Vagina (tissue), 2 donors: ENCODE measurements at places on chromosomes 4 and X.

- DNase-seq: no peak
Measured at GRCh38 chrX:68098431-68098830, 334.9 kb downstream of the OPHN1 start.

DNA sequence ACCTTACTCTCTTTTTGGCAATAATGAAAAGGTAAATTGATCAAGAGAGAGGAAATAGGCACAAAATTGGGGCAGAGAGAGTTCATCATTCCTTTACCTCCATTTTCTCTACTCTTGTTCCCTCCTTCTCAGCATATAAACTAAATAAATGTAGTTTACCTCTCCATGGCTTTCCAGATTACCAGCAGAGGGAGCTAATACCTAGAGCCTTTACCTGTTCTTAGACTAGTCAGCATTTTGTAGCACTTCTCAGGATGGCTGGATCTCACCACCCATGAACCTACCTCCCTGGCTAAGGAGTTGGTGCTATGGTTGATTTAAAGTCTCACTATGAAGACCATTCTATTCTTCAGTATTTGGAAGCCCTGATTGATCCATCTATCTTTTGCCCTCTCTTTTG, 15.7 kb downstream of the OFD1 start:
- no peak for DNase-seq

DNA sequence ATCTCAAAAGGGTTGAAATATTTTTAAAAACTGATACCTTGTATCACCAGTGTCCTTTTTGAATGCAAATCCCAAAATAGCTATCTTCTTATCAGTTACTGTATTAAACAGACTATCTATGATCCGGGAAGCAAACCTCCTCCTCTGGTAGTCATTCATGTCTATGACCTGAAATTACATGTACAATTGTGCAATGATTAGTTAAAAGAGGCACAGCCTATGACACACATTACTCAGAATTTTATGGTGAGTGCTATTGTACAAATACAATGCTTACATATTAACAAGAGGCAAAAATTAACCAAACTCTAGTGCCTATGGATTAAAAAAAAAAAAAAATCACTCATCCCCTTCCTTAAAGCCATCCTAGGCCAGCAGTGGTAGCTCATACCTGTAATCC, 21.7 kb downstream of the UGDH start:
- no peak for DNase-seq

DNA sequence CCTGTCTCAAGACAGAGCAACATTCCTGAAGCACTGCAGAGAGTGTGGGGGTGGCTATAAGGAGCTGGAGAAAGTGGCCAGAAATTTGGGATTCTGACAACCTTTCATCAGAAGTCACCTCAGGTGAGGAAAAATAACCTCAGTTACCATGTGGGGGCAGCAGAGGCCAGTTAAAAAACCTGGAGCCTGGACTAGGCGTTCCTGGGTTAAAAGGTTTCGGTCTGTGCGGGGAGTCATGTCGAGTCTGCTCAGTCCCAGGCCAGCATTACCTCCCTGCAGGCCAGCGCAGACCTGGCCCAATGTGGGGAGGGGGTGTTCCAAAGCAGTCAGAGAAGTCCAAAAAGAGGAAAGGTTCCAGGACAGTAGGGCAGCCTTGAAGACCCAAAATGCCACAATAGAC, 10.9 kb upstream of the NALF2 start:
- no peak for DNase-seq

DNA sequence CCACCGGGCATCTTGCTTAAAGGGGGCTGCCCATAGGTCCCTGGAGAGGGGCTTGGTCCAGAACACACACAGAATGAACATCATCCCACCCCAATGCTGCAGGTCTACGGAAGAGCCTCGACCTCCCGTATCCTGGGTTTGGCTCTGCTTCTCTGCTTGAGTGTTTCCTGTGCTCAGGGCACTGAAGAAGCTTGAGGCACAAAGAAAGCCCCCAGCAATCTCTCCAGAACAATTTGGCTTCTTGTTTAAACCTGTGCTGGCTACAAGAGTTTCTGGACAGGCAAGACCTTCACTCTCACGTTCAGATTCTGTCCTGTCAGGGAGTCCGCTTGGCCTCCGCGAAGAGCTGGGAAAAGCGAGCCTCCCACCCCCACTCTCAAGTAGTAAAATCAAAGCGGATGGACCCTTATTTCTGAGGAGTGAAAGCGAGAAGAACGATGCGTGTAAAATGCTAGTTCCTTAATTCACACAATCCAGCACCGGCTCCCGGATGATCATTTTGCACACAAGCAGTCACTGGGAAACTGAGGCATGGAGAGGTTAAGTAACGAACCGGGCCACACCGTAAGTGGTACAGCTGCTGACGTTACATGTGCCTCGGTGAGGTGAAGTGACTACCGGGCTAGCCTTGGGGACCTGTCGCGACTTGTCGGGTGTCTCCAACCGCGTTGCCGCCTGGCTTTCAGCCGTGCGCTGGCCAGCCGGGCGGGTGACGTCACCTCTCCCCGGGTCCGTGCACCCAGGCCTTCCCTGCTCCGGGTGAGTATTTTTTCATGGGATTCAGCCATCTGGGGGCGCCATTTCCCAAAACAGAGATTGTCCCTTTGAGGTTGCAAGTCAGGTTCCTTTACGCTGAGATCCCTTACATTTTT, 3.1 kb upstream of the SFRP2 start:
- no peak for DNase-seq

DNA sequence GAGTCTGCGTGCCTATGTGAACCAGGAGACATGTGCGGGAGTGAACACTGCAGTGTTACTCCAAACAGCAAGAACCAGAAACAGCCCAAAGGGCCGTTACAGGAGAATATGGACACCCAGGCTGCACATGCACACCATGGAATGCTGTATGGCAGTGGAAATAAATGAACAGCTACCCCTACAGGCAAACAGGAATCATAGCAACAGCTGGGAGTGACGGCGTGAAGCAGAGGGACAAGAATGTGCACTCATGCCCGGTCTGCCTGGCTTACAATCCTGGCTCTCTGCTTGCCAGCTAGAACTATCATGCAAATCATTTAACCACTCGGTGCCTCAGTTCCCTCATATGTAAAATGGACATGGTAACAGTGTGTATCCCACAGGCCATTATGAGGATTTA, 16.6 kb downstream of the GPKOW start:
- no peak for DNase-seq

DNA sequence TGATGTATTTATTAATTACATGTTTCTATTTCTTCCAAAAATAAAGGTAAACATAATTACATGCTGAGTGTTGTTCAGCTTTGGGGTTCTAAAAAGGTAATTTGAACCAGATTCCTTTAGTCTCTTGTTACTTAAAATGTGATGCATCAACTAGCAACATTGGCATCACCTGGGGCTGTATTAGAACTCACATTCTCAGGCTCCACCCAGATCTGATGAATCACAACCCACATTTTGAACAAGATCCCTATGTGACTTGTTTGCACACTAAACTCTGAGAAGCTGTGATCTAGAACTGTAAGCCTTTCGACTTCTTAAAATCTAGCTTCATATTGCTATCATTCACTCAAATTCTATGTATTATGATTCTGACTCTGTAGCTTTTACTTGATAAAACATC, 23.0 kb upstream of the HS3ST1 start:
- no peak for DNase-seq

- DNase-seq: no peak
Measured at GRCh38 chr4:121688701-121689100, 8.1 kb downstream of the ANXA5 start.

DNA sequence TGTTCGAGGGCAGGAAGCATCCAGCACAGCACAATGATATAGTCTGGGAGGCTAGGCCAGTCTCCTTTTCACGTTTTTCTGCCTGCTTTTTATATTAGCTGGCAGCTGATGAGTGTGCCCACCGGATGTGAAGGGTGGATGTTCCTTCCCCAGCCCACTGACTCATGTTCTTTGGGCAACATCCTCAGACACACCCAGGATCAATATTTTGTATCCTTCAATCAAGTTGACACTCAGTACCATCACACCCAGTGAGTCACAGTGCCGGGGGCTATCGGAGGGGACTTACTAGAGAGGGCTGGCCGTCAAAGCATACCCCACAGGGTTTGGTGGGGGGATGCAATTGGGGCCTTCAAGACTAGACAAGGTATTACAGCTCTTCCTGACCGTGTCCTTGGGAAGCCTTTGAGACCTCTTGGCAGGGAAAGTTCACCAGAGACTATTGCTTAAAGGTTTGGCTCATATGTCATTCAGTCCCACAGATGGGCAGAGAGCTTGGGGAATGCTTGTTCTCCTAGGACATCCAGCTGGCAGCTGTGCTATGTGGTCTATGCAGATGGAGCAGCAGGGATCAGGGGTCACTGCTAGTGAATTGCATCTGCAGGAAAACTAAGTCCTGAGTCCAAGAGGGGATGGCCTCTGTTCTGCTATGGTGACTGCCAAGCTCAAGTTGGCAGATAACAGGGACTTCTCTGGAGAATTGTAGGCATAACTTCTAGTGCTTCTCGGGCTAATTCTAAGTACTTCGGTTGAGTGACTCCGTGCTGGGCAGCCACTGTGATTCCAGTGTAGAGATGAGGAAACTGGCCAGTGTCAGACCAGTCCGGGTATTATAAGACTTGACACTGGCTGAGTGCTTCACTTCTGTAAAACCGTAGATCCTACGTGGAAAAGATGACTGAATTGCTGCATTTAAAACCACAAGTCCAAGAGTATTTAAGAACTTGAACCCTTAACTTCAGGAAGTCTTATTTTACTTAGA, 12.9 kb upstream of the WDR1 start:
- DNase-seq: no peak

- no peak for DNase-seq
Measured at GRCh38 chr4:61938250-61938846, 738.2 kb downstream of the ADGRL3 start.

DNA sequence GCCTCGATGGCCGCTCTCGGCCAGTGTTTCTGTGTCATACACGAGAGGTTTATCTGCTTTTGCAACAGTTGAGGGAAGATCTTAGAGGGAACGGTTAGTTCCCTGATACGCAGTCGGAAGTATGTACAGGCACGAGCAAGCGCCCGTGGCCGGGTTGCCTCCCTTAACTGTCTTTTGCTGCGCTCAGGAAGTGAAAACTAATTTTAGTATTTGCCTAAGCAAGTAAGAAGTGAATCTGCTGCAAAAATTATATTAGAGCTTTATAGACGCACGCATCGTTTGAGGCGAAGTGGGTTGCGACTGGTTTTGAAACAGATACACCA, 695 bp downstream of the MTM1 start:
- no peak for DNase-seq

GRCh38 chrX:68794461-68794860, 34.4 kb upstream of the EFNB1 start:
- DNase-seq: no peak

- DNase-seq: no peak
Measured at GRCh38 chrX:68842351-68842750, 13.5 kb downstream of the EFNB1 start.

DNA sequence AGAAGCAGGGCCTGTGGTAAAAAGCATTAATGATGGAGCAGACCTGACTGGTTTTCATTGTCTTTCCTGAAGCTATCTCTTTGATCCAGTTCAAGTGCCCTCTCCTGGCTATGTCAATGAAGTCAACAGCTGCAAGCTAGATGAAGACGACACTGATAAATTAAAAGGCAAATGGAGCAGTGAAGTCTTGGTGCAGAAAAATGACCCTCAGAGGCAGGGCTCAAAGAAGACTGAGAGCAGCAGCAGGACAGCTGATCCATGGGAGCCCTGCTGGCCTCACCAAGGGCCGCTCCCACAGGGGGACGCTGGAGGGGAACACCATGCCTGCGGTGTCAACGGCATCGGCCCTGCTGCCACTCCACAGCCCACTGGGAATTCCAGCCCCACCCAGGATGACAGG, 96.2 kb downstream of the RELL1 start:
- DNase-seq: no peak

DNA sequence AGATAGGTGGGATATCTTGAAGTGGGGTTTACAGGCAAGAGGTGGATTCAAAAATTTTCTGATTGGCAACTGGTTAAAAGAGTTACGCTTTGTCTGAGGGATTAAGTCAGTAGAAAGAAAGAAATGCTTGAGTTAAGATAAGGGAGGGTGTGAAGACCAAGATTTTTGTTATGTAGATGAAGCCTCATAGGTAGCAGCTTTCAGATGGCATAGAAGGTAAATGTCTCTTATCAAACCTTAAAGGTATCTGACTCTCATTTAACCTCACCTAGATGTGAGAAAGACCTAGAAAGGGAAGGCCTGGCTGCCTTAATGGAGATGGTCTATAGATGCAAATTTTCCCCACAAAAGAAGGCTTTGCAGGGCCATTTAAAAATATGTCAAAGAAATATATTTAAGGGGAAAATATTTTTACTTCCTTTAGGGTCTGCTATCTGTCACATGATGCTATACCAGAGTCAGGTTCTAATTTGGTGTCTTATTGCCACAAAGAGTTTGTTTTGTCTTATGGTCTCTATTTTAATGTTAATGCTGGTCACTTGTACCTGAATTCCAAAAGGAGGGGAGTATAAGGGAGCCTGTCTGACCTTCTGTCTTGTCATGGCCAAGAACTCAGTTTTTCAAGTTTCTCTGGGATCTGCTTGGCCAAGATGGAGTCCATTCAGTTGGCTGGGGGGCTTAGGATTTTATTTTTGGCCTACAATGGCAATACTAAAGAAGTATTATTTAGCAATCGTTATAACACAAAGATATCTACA, 699.1 kb upstream of the AMOT start:
- DNase-seq: no peak

DNA sequence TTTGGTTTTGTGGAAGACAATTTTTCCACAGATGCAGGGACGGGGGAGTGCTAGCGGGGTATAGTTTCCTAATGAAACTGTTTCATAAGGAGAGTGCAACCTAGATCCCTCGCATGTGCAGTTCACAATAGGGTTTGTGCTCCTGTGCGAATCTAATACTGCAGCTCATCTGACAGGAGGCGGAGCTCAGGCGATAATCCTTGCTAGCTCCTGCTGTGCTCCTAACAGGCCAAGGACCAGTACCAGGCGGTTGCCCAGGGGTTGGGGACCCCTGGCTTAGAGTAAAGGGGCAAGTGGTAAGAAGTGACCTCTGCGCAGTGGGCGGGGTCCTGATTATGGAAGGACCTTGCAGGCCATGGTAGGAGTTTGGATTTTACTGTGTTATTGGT, 3.8 kb downstream of the SCML1 start:
- no peak for DNase-seq

DNA sequence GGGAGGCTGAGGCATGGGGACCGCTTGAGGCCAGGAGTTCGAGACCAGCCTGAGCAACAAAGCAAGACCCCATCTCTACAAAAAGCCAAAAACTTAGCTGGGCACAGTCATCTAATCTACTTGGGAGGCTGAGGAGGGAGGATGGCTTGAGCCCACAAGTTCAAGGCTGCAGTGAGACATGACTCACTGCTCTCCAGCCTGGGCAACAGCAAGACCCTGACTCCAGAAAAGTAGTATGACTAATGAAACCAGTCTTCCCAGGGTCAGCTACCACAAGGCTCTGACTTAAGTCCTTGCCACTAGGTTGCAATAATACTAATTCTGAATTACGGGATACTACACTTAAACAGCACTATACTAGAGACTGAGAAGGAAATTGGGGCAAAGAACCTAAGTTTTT, 33.1 kb downstream of the ERVMER34-1 start:
- no peak for DNase-seq

DNA sequence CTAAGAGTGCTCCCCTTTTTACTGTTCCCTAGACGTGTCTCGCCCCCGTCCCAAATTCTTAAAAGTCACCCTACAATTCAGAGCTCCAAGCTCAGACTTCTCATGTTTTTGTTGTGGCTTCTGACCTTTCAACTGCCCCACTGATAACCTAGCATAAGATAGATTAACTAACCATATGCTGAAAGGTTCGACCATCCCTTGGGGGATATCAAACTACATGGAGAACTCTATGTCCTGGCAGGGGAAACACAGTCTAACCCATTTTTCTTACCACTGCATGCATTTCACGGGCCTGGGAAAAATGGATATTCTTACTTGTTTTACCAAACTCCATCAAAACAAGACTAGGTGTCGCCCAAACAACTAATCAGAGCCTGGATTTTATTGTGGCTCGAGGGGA, 236.4 kb upstream of the MID1 start:
- DNase-seq: no peak
